A549 treated with DMSO at 1 μM for 4 hours (cell line): ENCODE measurements at places on chromosomes 7 and 10. TPM values are rescaled to one million over a fixed set of nuclear protein-coding genes. Genes with fewer than 3 reads are reported as not detected.

Gene GNAT3
- not detected in 5 replicates for total RNA-seq

Gene PRSS37
- not detected in 5 replicates for total RNA-seq

Gene ZNF775
- 4.1 to 7.5 TPM (median 5.7 TPM) in 5 replicates for total RNA-seq

Gene SLC29A4
- total RNA-seq: 11.2 to 14.7 TPM (median 11.7 TPM) in 5 replicates

Gene DKK1
- total RNA-seq: 327 to 386 TPM (median 343 TPM) in 5 replicates

Gene SEPHS1
- total RNA-seq: 68.8 to 74.8 TPM (median 71.0 TPM) in 5 replicates

Gene FAM13C
- total RNA-seq: 0.12 to 0.28 TPM (median 0.14 TPM) in 3 of 5 replicates, not detected in the others

Gene PGAM2
- total RNA-seq: 0.11 TPM in 1 of 5 replicates, not detected in the others

Gene SRI
- 110 to 135 TPM (median 129 TPM) in 5 replicates for total RNA-seq

Gene MCM10
- 25.2 to 29.7 TPM (median 27.1 TPM) in 5 replicates for total RNA-seq

Gene OR9A2
- not detected in 5 replicates for total RNA-seq

Gene PON1
- total RNA-seq: 0.28 to 0.59 TPM (median 0.52 TPM) in 5 replicates

Gene VKORC1L1
- 23.5 to 40.8 TPM (median 33.2 TPM) in 5 replicates for total RNA-seq

Gene LEP
- not detected in 5 replicates for total RNA-seq

Gene FOXI2
- not detected in 5 replicates for total RNA-seq

Gene SEMA3C
- 46.4 to 76.0 TPM (median 61.3 TPM) in 5 replicates for total RNA-seq

Gene PROSER2
- 34.3 to 39.8 TPM (median 38.9 TPM) in 5 replicates for total RNA-seq

Gene AS3MT
- 3.9 to 5.7 TPM (median 4.5 TPM) in 5 replicates for total RNA-seq

Gene CALHM1
- total RNA-seq: not detected in 5 replicates

Gene ANKRD61
- total RNA-seq: 0.50 to 0.99 TPM (median 0.78 TPM) in 5 replicates

Gene SPDYE2
- 0.05 TPM in 1 of 5 replicates, not detected in the others for total RNA-seq

Gene ST8SIA6
- 0.09 to 0.19 TPM (median 0.13 TPM) in 5 replicates for total RNA-seq

Gene PAX4
- not detected in 5 replicates for total RNA-seq

Gene SHH
- 1.1 to 2.2 TPM (median 2.1 TPM) in 5 replicates for total RNA-seq

Gene GNG11
- 33.1 to 38.6 TPM (median 33.9 TPM) in 5 replicates for total RNA-seq

Gene ATOH7
- 0.19 to 0.44 TPM (median 0.26 TPM) in 5 replicates for total RNA-seq

Gene MYH16
- total RNA-seq: 0.64 to 1.3 TPM (median 0.88 TPM) in 5 replicates

Gene POLR3A
- 14.2 to 16.8 TPM (median 16.0 TPM) in 5 replicates for total RNA-seq

Gene IQCE
- 10.1 to 15.8 TPM (median 12.7 TPM) in 5 replicates for total RNA-seq

Gene AKR1E2
- 6.2 to 9.8 TPM (median 8.6 TPM) in 5 replicates for total RNA-seq

Gene TBC1D12
- total RNA-seq: 4.6 to 6.8 TPM (median 5.6 TPM) in 5 replicates

Gene TEX36
- not detected in 5 replicates for total RNA-seq

Gene NYAP1
- total RNA-seq: 0.52 to 1.1 TPM (median 0.85 TPM) in 5 replicates

Gene VSTM2A
- not detected in 5 replicates for total RNA-seq

Gene BLVRA
- 59.7 to 78.4 TPM (median 68.7 TPM) in 5 replicates for total RNA-seq

Gene HNRNPA2B1
- 1,161 to 1,443 TPM (median 1,264 TPM) in 5 replicates for total RNA-seq

Gene ZNF3
- 19.1 to 27.5 TPM (median 22.3 TPM) in 5 replicates for total RNA-seq

Gene PCGF5
- total RNA-seq: 33.2 to 39.2 TPM (median 35.9 TPM) in 5 replicates

Gene TRPV6
- total RNA-seq: not detected in 5 replicates

Gene SPDYE8
- total RNA-seq: not detected in 5 replicates

Gene AKR1D1
- total RNA-seq: not detected in 5 replicates

Gene VTI1A
- 12.6 to 15.9 TPM (median 13.9 TPM) in 5 replicates for total RNA-seq

Gene FAM237B
- not detected in 5 replicates for total RNA-seq

Gene MMD2
- total RNA-seq: not detected in 5 replicates

Gene PDK4
- 3.7 to 5.6 TPM (median 5.0 TPM) in 5 replicates for total RNA-seq

Gene SPDYE16
- 0.10 TPM in 1 of 5 replicates, not detected in the others for total RNA-seq

Gene TMEM176B
- total RNA-seq: 0.09 to 0.16 TPM in 2 of 5 replicates, not detected in the others

Gene PRLHR
- total RNA-seq: not detected in 5 replicates

Gene GRM3
- not detected in 5 replicates for total RNA-seq

Gene PLXNA4
- 1.3 to 2.3 TPM (median 2.0 TPM) in 5 replicates for total RNA-seq

Gene AGFG2
- 8.5 to 16.0 TPM (median 12.5 TPM) in 5 replicates for total RNA-seq
